ENCODE measurements at places on chromosomes 7 and 10.

- DNase-seq, result no peak
Measured at GRCh38 chr7:78279032-78279431, 480.5 kb downstream of the PHTF2 start.

GRCh38 chr10:62924344-62924748 lies 108.2 kb upstream of the EGR2 start:
- DNase-seq, result no peak

- DNase-seq, result no peak
Measured at GRCh38 chr7:48337012-48337621, 165.9 kb downstream of the ABCA13 start.

- no peak for DNase-seq
Measured at GRCh38 chr7:49119706-49120105, 195.4 kb downstream of the CDC14C start.

DNA sequence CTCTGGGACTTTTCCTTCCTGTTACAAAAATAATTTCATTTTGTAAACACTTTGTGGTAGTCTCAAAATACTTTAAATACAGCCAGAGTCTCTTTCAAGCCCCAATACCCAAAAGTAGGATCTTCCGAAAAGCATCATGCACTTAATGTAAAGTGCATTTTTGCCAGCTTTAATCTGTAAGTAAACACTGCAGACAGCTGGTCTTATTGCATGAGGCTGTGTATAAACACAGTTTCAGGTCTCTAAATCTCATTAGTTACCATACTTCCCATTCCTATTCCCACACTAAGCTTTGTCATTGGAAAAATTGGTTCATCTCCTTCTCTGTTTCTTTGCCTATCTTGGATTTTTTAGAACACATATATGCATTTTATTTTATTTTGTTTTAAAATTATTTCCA lies 87.6 kb upstream of the GNAI1 start:
- DNase-seq, result no peak

GRCh38 chr7:107248551-107249316 lies 79.9 kb downstream of the HBP1 start:
- no peak for DNase-seq

DNA sequence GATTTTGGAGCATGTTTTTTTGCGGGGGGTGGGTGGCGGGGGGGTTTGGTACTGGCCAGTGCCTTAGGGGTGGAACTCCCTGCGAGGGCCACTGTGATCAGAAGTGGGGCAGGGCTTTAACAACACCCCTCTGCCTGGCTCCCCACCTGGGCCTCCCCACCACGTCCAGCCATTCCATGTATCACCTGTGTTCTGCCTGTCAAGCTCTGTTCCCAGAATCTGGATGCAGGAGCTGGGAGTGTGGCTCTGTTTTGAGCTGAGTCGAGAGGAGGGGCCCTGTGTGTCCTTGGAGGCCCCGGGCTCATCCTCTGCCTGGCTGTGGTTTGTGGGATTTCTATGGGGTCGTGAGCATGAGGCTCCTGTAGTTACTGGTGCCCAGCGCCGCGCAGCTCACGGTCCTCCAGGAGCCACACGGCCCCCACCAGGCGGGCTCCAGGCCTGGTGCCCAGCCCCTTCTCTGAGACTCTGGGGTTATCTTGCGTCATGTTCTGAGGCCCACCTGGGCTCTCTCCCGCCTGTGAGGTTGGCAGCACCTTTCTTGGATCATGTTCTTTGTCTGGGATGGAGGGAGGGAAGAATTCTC lies 29.6 kb downstream of the PFKFB3 start:
- DNase-seq, result no peak

Measured in activated gamma-delta T cell treated with anti-CD3 and anti-CD28 coated beads, Interleukin-2, amount 50 U/mL, for 16 hours (primary cell).